Stimulated activated CD8-positive, alpha-beta memory T cell treated with anti-CD3 and anti-CD28 coated beads, Interleukin-7, amount 100 ng/mL, for 1 hour (primary cell): ENCODE measurements at places on chromosomes 13 and 19.

DNA sequence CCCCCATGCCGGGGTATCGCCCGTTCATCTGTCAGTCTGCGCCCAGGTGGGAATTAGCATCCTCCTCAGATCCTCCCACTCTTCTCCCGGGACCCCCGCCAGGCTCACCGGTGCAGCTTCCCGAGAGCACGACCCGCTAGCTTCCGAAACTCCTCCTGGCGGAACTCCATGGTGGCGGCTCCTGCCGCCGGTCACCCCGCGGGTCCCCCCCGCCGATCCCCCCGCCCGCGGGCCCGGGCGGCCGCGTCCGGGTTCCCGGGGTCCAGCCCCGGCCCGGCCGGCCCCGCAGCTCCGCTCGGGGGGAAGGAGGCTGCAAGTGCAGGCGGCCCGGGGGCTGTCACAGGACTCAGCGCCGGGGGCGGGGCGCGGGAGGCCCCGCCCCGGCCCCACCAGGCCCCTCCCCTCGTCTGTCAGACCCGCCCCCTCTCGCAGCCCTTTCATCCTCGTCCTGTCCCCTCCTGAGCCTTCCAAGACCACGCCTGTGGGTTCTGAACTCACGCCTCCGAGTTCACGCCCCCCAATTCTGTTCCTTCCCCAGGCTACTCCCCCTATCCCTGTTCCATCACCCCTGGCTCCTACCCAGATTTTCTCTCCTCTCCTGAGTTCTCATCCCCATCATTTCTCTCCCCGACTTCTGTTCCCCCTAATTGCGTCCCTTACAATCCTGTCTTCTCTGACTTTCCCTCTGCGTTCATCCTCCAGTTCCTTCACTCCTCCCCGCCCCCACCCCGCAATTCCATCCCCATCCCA is at the start of gene SLC17A7:
Gene SLC17A7, minus strand, starts transcription at position 318 of the 750 bp plus-strand sequence. Its CDS starts 148 bp downstream, at position 170.
- no peak for DNase-seq

DNA sequence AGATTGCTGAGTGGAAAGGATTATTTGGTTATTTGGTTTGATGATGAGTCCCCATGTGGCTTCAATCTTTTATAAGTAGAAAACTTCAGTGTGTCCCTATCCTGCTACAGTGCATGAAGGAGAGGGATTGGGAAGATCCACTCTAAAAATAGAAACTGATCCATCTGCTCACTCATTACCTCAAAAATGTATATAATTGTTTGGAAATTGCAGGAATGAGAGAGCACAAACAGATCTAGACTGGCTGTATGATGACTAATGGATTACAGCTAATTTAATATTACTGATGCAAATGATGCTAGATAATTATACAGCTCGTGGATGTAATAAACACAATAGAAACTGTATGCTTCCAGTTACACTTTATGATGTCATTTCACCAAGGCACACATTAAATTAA is 625.3 kb upstream of the PRR20A start:
- no peak for DNase-seq

GRCh38 chr13:65339241-65339640 is 1890.9 kb downstream of the PCDH9 start:
- no peak for DNase-seq

DNA sequence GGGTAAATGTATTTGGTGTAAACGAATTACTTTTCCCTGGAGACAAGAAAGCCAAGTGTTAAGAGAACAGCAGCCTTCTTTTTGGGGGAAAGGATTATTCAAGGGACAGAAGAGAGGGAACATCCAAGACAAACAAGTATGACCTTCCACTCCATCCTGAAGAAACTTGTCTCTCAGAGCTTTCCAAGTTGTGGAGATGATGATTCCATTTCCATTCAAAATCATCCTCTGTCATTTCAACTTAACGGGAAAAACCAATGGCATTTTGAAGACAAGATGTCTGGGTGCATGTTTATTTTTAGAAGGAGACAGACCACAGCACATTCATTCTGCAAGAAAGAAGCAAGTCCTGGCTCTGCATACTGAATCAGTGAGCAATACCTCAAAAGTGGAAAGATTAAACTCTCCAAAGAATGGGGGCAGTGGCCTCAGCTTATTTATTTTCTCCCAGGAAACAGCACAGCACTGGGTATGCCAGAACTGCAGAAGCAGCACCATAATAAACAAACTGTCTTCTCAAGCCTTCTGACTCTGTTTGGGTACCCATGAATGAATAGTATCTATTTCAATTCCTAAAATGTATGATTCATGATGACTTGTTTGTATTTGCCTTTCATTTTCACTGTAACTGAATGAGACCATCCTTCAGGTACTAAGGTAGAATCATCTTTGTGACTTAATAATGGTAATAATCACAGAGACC is 541.0 kb downstream of the RFC3 start:
- no peak for DNase-seq

- no peak for DNase-seq
Measured at GRCh38 chr13:81987159-81987558, 1646.2 kb upstream of the SPRY2 start.

DNA sequence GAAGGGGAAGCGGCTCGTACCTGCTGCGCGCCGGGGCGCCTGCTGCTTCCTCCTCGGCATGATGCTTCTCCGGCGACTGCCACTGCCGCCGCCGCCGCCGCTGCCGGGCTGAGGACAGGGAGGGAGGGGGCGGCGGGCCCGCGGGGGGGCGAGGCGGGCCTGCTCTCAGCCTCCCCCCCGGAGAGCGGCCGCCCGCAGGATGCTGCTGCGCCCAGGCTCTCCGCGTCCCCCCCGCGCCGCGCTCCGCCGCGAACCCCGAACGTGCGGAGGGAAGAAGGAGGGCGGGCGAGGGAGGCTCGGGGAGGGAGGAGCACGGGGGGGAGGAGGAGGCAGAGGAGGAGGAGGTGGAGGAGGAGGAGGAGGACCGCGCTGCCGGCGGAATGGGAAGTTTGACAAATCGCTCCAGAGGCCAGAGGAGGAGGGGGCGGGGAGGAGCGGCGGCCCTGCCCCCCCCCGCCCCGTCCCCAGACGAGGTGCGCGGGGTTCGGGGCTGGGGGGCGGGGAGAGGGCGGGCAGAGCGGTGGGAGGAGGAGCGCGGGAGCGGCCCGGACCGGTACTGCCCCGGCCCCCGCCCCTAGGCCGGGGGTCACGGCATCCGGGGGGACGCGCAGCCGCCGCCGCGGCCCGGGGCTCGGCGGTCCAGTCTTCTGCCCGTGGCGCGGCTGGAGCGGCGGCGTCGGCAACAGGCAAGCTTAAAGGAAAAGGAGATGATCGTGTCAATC is at the start of gene TSHZ3:
Gene TSHZ3, minus strand, starts transcription at position 277 of the 722 bp plus-strand sequence. Its CDS starts 217 bp downstream, at position 60.
- DNase-seq = no peak

- no peak for DNase-seq
Measured at GRCh38 chr13:106533101-106533942, 2.1 kb downstream of the EFNB2 start.

GRCh38 chr19:13120817-13121216 is 2.8 kb downstream of the NACC1 start:
- DNase-seq = no peak

GRCh38 chr13:98688373-98688772 is 64.1 kb downstream of the SLC15A1 start:
- no peak for DNase-seq

DNA sequence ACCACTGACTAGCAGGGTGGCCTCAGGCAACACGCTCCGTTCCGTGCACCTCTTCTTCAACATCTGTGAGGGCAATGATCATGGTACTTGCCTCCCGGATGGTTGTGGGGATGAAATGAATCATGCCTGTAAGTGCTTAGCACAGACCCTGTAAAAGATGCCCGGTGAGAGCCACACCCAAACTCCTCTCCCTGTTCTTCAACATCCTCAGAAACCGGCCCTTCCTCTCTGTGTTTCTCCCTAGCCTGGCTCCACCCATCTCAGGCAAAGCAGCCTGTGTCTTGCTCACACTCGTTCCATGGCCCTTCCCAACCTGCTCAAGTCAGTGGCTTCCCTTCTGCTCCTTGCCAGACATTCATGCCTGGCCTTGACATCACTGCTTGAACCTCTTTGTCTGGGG is 5.8 kb upstream of the DMKN start:
- no peak for DNase-seq

GRCh38 chr19:45577111-45577905 is 7.3 kb downstream of the OPA3 start:
- DNase-seq = no peak

DNA sequence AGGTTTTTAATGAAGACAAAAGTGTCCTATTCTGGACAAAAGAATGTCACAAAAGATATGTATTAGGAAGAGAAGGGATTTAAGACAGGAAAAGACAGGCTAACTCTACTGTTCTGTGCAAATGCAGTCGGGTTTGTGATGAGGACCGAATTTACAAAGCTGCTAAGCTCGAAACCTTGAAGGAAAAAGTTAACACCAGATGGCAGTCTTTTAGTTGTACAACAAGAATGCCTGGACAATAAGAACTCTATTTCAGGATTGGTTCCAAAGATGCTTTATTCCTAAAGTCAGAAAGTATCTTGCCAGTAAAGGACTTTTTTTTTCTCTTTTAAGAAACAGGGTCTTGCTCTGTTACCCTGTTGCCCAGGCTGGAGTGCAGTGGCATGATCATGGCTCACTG is 51.1 kb downstream of the HS6ST3 start:
- DNase-seq = no peak

GRCh38 chr19:9597027-9597426 is 12.7 kb upstream of the ZNF121 start:
- DNase-seq = no peak

- DNase-seq = no peak
Measured at GRCh38 chr13:59635589-59635988, 528.1 kb downstream of the DIAPH3 start.

DNA sequence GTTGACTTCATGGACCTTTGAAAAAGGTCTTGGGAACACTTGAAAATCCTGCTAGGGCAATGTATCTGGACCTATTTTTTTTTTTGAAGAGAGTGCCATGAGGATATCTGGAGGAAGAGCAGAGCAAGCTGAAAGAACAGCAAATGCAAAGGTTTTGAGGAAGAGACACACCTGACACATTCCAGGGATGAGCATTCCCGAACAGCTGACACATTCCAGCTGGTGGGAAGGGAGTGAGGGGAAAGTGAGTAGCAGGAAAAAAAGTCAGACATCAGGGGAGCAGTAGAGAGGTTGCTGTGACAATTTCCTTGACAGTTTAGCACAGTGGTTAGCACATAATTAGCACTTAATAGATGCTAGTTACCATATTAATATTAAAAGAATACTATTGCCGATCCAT is 14.7 kb downstream of the DGKH start:
- no peak for DNase-seq

GRCh38 chr13:45132369-45133064 is 12.2 kb downstream of the GTF2F2 start:
- DNase-seq = no peak

DNA sequence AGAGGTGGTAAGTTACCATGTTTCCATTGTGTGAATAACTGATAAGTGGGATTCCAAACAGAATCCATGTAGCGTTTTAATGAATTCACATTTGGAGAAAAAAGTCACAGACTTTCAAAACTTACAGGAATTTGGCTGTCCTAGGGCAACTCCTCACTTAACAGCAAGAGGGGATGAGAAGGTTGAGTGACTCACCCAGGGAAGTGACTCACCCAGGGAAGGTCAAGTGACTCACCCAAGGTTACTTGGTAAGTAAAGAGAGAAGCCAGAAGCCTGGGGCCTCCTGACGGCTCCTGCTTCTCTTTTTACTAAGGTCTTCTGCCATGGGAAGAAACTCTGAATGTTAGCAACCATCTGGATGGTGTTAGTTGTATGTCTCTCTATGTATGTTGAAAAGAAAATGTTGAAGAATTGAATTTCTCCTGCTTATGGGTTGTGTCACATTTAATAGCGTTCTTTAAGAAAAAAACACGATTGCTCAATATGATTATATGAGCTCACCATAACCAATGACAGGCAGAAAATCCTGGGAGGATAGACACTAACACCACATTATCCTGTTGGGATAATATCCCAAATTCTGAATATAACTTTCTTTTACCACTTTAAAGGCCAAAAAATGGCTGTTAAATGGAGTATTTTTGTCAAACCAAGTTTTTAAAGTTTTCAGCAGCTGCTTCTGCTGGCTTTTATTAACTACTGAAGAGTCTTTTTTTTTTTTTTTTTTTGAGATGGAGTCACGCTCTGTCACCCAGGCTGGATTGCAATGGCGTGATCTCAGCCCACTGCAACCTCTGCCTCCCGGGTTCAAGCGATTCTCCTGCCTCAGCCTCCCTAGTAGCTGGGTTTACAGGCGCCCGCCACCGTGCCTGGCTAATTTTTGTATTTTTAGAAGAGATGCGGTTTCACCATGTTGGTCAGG is 195.6 kb downstream of the GGACT start:
- DNase-seq = peak; percentile 15

DNA sequence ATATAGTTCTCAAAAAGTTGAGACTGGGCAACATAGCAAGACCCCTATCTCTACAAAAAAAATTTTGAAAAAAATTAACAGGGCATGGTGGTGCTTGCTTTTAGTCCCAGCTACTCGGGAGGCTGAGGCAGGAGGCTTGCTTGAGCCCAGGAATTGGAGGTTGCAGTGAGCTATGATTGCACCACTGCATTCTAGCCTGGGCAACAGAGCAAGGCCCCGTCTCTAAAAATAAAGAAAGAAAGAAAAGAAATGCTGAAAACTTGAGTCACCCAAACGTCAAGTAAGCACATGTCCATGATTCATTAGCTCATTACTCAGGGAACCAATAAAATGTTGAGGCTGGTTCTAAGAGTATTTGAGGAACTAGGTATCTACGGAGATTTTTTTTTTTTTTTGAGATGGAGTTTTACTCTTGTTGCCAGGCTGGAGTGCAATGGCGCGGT is 33.9 kb upstream of the SEMA6B start:
- DNase-seq = no peak

- no peak for DNase-seq
Measured at GRCh38 chr19:35332817-35333216, 3.8 kb downstream of the CD22 start.

GRCh38 chr13:84470528-84470927 is 588.3 kb upstream of the SLITRK1 start:
- no peak for DNase-seq

DNA sequence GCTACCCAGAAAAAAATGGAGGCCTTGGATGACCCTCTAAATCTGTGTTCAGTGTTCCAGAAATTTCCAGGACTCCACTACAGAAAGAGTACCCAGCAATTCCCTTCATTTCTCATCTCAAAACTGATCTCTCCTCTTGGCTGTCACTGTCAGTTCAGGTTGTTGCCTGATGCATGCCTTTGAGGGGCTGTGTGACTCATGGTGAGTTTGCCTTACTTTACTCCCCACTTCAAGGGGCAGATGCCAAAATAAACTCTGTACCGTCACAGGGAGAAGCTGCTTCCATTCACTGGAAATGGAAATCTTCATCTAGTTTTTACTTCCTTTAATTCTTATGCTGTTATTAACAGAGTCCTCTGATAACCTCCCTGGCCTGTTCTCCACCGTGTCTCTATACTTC is 1075.0 kb downstream of the DIAPH3 start:
- DNase-seq = no peak

DNA sequence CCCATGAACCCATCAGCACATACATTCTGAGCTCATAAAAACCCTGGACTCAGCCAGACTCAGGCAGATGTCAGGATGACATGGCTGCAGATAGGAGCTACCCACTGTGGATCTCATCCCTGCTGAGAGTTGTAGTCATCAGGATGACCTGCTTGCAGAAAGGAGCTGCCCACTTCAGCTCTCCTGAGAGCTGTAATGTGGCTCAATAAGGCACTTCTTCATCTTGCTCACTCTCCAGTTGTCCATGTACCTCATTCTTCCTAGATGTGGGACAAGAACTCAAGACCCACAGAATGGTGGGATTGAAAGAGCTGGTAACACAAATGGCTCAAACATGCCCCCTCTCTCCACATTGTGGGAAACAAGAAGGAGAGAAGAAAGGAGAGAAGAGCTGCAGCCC is 58.2 kb downstream of the SLITRK1 start:
- no peak for DNase-seq
